ENCODE measurements at places on chromosomes 7 and 10.

GRCh38 chr7:26160896-26161295, 8.9 kb downstream of the NFE2L3 start:
- DNase-seq = no peak

DNA sequence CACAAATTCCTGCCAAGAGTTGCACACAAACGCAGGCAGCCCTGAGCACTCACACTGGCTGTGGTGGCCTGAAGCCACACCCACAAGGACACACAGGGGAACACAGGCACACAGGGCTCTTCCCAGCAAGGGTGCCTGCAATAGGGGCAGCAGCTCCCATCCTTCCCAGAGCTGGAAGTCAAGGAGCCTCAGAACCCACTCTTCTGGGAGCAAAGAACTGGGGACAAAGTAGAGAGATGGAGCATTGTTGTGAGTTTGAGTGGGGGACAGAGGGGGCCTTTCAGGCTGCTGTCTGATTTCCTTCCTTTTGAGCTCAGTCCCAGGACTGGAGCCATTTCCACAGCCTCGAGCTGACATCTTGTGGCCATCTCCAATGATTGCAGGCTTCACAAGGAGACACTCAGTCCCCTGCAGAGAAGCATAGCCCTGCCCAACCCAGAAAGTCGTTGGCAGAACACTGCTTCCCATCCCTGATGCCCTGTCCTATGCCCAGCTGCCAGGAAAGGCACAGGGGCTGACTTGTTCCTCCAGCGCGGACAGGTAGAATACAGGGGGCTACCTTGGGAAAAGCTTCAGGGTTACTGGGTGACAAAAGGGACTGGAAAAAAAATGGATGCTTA, 34.4 kb upstream of the SLF2 start:
- DNase-seq = no peak

GRCh38 chr7:34277016-34277802, 371.9 kb downstream of the BMPER start:
- DNase-seq = no peak

GRCh38 chr7:103341466-103341865, 3.1 kb downstream of the DNAJC2 start:
- no peak for DNase-seq

DNA sequence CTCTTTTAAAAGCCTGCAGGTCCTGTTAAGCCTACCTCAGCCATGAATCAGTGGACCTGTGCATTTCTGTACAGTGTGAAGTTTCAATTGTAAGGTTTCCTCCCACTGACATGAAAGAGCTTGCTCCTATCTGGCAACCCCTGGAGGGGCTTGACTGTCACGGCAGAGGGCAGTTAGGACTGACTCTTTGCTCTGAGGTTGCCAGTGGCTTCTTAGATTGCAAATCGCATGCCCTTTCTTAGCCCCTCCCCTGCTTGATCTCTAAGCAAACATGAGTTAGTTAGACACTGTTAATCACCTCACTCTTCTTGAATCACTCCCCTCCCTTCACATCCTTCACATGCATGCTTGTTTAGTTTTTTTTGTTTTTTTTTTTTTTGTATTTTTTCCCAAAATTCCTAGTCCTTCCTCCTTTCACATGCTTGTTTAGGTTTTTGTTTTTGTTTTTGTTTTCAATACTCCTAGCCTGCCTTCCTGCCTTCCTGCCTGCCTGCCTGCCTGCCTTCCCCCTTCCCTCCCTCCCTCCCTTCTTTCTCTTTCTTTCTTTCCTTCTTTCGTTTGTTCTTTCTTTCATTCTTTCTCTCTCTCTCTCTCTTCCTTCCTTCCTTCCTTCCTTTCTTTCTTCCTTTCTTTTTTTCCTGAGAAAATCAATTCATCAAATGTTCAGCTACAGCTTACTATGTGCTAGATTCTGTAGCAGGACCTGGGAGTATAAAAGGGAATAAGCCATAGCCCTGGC, 6.0 kb upstream of the HIPK2 start:
- DNase-seq = no peak

DNA sequence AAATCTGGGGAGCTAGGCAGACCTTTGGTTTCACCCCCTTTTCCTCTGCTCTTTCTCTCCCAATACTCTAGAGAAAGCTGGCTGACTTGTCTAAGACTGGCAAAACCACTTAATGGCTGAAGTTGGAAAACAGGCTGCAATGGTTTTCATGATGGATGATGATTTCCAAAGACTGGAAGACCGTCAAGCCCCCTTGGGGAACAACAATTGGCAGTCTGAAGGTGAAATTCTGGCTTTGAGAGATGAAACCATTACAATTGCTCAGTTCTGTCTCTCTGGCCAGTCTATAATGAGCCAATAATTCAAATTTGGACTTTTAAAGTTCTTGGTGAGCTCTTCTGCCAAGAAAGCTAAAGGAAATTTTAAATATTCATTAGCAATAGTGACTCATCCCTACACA, 680.5 kb downstream of the PARD3 start:
- no peak for DNase-seq

GRCh38 chr10:86840498-86840897, 84.1 kb downstream of the BMPR1A start:
- DNase-seq = no peak

DNA sequence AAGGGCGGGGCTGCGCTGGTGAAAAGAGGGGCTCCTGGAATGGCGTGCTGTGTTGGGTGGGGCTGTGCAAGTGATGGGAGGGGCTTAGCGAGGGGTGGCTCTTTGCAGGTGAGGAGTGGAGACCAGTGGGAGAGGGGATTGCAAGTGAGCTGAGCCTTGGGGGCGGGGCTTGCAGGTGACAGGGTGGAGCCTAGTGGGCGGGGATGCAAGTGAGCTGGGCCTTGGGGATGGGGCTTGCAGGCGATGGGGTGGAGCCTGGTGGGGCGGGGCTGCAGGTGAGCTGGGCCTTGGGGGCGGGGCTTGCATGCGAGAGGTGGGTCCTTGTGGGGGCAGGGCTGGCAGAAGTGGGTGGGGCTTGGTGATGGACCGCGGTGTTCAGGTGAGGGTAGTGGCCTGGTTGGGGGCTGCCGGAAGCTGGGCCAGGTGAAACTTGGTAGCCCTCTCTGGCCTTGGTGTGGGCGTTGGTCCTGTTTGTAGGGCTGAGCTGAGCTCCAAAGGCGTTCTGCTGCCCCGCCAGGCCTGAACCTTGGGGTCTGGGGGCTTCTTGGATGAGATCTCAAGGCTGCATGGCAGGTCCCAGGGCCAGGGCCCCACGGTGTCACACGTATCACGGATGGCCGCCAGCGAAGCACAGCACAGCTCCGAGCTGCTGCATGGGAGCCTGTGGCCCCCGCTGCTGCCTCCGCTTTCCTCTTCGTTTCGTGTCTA, 743 bp upstream of the PITRM1 start:
- no peak for DNase-seq

DNA sequence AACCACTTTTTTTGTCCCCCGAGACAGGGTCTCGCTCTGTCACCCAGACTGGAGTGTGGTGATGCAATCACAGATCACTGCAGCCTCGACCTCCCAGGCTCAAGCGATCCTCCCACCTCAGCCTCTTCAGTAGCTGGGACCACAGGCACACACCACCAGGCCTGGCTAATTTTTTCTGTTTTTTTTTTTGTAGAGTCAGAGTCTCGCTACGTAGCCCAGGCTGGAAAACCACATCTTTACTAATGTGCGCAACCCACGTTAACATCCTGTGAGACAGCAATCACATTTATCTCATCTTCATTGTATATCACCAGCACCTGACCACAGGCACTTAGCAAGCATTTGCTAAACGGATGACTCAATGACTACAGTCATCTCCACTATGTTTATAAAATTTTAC, 77.8 kb upstream of the ATP6V0A4 start:
- no peak for DNase-seq

GRCh38 chr10:117221156-117221711, 19.7 kb upstream of the SLC18A2 start:
- no peak for DNase-seq

GRCh38 chr7:102261451-102261850, 25.2 kb upstream of the SH2B2 start:
- no peak for DNase-seq

- no peak for DNase-seq
These were observed 1026.8 kb downstream of the GATA3 start for GRCh38 chr10:9081253-9081652.

DNA sequence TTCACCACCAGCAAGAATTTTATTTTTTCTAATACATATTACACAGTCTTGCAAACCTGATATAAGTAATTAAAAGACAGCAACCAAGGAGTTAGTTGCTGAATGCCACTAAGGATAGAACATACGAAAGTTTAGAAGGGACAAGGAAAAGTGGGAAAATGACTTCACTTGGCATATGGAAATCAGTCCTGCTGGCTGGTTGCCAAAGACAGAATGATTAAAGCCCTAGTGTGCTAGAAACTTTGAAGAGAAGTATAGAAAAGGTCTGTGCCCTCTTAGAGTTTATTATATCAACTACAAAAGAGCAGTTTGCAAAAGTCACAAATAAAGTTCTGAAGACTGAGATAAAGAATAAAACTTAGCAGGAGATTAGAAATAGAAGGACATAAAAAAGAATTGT, 5.8 kb upstream of the YAE1 start:
- DNase-seq = no peak

DNA sequence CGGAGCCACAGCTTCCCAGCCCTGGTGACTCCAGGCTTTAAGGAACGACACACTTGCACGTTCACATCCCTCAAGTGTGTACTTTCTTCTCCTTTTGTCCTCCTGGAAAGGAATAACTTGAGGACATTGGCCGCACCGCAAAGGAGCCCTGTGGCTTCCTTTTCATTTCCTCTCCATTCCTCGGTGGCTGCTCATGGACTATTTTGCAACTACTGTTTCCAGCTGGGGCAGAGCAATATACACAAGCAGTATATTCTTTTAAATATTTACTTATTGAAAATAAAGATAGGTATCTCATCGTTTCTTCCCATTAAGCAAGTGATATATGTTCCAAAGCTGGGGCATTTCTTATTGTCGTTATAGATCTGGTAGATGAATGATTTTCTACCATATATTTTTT, 97.2 kb upstream of the LYZL1 start:
- DNase-seq = no peak

DNA sequence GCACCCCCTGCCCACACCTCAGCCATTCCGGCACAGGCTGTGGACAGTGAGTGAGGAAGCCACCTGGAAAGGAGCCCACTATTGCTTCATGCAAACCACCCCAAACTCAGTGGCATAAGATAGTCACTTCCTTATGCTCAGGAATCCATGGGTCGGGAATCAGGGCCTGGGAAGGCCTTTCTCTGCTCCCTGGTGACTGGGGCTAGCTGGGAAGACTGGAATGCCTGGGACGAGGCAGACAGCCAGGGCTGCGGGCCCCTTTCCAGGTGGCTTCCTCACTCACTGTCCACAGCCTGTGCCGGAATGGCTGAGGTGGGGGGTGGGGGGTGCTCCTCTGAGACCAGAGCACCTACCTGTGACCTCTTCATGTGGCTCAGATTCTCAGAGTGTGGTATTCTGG, 74.1 kb upstream of the GRB10 start:
- DNase-seq = no peak

GRCh38 chr10:45227456-45227855, 88.0 kb downstream of the OR13A1 start:
- no peak for DNase-seq

GRCh38 chr10:5590816-5591215, 66.1 kb downstream of the CALML3 start:
- no peak for DNase-seq

DNA sequence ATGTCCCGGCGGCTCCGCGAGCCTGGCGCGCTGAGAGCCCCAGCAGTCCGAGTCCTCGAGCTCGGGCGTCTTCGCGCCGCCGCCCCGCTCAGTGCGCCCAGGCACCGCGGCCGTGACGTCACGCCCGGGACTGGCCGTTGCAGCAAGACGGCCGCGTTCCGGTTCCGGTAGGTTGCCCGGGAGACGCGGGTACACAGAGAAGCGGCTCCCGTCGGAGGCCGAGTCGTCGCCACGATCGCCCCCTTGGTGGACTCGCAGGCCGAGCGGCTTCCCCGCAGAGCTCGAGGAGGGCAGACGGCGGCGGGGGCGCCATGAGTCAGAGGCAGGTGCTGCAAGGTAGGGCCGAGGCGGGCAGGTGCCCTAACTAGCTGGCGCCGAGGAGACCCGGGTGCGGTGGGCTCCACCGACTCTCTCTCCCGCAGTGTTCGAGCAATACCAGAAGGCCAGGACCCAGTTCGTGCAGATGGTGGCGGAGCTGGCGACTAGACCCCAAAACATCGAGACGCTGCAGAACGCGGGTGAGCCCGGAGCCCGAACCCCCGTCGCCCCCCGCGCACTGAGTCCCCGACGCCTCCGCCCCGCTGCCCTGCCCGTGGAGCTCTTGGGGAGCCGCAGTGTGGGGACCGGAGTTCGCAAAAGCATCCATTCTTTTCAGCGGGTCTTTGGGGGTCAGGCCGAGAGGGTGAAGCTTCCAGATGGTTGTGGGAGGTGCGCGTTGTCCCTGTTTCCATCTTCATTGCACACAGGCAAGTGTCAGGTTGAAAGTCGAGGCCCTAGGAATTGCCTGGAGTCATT, at the start of gene SPAG6:
Gene SPAG6, plus strand, starts transcription at position 196 of the 795 bp plus-strand sequence. Its CDS starts 116 bp downstream, at position 312.
- no peak for DNase-seq

- DNase-seq = no peak
These were observed 50.0 kb downstream of the TRUB1 start for GRCh38 chr10:114987995-114988394.

GRCh38 chr10:91875779-91876178, 33.5 kb downstream of the FGFBP3 start:
- DNase-seq = no peak

- DNase-seq = no peak
These were observed 103.8 kb downstream of the TCF7L2 start for GRCh38 chr10:113053881-113054280.

- DNase-seq = no peak
These were observed 212.1 kb downstream of the GFRA1 start for GRCh38 chr10:116060864-116061263.

DNA sequence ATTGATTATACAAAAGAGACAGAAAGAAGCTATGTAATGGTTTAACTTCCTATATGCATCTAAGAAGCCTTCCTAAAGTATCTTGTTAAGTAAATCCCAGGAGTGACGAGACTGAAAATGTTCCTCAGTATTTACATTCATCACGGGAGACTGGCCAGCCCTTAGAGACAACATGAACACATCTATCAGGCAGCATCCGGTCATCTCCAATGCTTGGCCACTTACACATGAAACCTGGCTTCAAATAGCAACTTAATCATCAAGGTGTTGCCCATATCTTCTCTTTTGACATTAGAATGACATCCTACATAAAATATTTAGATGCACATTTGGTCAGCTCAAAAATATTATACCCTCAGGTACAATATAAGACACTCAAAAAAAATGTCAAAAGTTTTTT, 33.8 kb downstream of the ERCC6 start:
- no peak for DNase-seq

DNA sequence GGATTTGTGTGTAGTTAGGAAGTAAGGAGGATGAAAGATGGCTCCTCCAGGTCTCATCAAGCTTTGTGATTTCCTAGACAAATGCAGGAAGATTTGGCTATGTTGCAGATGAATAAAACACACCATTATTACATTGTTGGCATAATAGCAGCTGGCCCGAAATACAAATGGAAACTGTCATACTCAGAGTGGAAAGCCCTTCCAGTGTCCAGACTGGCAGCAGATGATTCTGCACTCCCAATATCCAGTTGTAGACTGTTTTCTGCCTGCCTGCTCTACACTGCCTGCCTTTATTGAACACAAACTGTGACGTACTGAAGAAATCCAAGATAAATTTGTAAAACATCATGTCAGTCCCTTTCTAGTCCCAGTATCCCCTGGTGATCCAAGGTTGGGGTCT, 99.7 kb upstream of the FZD1 start:
- DNase-seq = no peak
